Glomerular endothelial cell (primary cell): ENCODE measurements at places on chromosomes 6 and 20. TPM values are rescaled to one million over a fixed set of nuclear protein-coding genes. Genes with fewer than 3 reads are reported as not detected.

DNA sequence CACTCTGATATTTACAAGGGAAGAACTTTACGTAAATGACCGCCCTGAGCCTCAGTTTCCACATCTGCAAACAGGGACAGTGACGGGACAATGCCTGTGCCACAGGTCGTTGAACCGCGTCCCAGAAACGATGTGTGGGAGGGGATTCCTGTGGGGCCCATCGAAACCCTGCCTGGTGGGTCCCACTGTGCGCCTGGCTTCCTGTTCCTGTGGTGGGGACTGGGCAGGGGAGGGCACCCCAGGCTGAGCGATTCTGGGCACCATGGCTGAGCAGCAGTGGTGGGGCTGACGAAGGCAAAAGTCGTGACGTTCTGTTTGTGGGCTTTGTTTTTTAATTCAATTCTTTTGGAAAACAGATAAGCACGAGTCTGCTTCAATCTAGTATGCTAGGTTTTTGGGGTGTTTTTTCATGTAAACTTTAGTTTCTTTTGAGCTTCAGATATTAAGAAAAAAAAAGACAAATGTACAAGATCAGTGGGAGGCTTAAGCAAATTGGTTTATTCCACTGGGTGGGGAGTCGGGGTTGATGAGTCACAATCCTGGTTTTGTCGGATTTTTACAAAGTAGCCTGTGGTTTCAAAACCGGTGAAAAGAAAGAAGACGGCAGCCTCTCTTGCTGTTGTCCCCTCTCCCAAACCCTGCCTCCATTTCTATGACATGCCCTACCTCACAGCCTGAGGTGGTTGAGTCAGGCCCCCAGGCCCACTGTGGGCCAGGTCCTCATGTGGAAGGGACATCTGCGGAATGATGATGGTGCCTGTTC lies 40.4 kb downstream of the GNAS-AS1 start:
- no peak for DNase-seq

The SMLR1 gene
- not detected in 2 replicates for total RNA-seq

GRCh38 chr20:53580376-53581111 lies 13.1 kb downstream of the ZNF217 start:
- DNase-seq, result no peak

- DNase-seq, result no peak
Measured at GRCh38 chr6:124984668-124985338, 22.6 kb downstream of the RNF217 start.

DNA sequence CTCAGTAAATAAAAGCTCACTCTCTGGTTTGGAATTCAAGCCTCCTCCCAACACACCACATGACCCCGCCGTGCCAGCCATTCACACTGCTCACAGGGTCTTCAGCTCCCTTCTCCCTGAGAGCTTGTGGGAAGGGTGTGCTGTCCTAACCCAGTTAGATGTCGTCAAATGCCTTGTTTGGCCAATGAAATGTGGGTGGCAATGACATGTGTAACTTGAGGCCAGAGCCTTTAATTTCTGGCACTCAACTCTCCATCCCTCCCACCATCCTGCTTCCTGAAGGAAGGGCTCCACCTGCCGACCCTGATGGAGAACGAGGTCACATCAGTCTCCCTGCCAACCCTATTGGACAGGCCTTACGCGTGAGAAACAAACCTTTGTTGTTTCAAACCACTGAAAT lies 224.5 kb upstream of the AGPAT4 start:
- DNase-seq, result no peak

GRCh38 chr20:12511499-12511898 lies 497.3 kb upstream of the SPTLC3 start:
- DNase-seq, result no peak

- DNase-seq, result no peak
Measured at GRCh38 chr6:57324538-57324937, 7.1 kb downstream of the PRIM2 start.

GRCh38 chr6:97805596-97805995 lies 522.6 kb upstream of the MMS22L start:
- DNase-seq, result no peak

The PRR18 gene
- not detected in 2 replicates for total RNA-seq

GRCh38 chr6:20203561-20204511 lies 8.4 kb downstream of the MBOAT1 start:
- DNase-seq, result no peak
